SJSA1 (cell line): ENCODE measurements at places on chromosomes 3 and 15. TPM values are rescaled to one million over a fixed set of nuclear protein-coding genes. Genes with fewer than 3 reads are reported as not detected.

Gene KLF15
- 0.03 and 0.50 TPM in 2 replicates for total RNA-seq

DNA sequence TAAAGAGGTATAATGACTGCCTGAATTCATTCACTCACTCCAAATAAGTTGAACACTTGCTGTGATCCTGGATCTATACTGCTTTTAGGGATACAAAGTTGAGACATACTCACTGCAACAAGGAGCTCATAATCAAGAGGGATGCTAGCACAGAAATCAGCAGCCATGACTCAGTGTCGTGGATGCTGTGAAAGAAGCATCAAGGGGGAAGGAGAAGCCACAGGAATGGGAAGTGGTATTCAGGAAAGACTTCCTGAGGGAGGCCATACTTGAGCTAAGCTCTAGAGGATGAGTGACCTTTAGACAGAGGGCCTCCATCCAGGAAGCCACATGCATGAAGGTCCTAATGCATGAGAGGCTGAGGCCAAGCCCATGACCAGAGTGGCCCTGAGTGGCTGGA lies 245.7 kb upstream of the RORA start:
- no peaks in the 10 kb centered on the region for H3K36me3 ChIP-seq
- no peaks in the 10 kb centered on the region for H3K4me1 ChIP-seq
- H3K27me3 ChIP-seq, result no peaks in the 10 kb centered on the region
- no peak for DNase-seq

DNA sequence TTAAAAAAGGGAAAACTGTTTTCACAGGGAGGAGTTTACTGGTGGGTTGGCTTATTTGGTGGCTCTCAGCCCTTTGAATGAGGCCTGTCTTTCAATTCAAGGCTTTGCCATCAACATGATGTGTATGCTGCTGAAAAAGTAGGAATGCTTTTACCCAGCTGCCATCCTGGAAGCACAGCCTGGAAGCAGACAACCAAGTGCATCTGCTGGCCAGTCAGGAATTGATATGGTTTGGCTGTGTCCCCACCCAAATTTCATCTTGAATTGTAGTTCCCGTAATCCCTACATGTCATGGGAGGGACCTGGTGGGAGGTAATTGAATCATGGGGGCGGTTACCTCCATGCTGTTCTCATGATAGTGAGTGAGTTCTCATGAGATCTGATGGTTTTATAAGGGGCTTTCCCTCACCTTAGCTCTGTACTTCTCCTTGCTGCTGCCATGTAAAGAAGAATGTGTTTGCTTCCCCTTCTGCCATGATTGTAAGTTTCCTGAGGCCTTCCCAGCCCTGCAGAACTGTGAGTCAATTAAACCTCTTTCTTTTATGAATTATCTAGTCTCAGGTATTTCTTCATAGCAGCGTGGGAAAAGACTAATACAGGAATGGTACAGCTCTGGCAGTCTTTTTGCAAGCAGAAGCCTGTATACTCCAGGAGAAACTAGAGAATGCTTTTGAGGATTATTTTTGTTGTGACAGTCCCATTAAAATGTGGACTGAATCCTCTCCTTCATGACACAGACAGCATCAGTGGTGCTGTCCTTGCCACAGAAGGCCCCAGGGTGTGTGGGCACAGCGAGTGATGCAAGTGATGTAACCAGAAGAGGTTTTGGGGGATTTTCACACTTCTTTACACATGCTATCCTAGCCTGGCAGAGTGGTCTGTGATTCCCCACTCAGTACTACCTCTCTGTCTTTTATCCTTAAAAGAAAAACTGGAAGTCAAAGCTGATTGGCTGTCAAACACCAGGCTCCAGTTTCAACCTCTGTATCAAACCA lies 20.0 kb downstream of the PLCL2 start:
- no peaks in the 10 kb centered on the region for H3K36me3 ChIP-seq
- H3K4me1 ChIP-seq, result peaks cover 36% of the 10 kb centered on the region
- H3K27me3 ChIP-seq, result no peaks in the 10 kb centered on the region
- no peak overlapping the region for H3K27ac ChIP-seq

Gene HIGD2B
- total RNA-seq, result not detected in 2 replicates
